Activated effector memory CD4-positive, alpha-beta T cell treated with Interleukin-2 at 50 U/mL for 16 hours (primary cell): ENCODE measurements at places on chromosomes 7 and 10.

- DNase-seq, result no peak
Observed at GRCh38 chr10:31557854-31558253, 238.8 kb downstream of the ZEB1 start.

- no peak for DNase-seq
Observed at GRCh38 chr10:71074176-71074755, 138.1 kb upstream of the UNC5B start.

DNA sequence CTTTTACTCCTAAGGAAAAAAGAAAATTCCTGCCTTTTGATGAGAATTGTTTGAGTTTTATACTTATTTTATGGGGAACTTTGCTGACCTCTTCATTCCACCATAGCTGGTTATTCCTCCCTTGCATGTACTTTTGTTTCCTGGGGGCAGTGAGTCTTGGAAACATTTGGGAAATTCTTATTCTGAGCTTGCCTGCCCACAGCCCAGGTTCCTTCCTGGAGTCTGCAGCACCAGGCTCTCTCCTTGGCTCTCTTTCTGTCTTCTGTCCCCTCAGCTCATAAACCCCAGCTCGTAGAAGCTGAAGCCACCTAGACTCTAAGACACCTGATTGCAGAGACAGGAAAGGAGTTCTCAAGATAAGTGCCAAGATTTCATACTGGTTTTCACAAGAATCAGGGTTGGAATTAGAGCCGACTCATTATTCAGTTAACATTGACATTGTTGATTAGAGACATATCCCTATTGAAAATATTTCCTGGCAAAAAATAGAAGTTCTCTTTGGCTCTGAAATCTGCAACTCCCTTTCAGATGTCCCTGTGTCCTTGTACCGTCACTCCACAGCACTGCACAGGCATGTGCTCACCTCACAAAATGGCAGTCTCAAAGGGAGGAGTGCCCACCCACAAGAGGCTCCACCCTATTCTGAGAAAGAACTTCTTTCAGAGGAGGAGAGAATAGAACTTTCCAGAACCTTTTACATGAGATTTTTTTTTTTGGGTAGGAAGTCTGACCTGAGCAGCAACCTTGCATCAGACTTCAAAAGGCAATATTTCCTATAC is 67.8 kb upstream of the PRSS1 start:
- DNase-seq, result no peak

GRCh38 chr7:30804078-30804661 is 33.0 kb downstream of the MINDY4 start:
- no peak for DNase-seq

DNA sequence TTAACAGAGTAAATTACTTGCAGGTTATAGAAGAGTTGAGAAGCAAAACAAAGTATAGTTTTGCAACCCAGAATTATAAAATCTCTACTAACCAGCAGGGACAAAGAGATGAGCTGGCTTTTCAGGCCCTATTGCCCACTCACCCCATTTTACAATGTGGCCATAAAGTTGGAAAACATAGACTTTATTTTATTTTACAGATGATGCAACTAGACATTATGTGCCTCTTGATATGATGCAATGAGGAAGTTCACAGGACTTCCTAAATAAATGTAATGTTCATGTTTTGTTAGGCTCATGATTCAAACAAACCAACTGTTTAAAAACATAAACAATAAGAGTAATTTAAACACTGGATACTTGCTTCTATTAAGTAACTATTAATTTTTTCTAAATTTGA is 141.1 kb upstream of the WNT16 start:
- DNase-seq, result no peak

DNA sequence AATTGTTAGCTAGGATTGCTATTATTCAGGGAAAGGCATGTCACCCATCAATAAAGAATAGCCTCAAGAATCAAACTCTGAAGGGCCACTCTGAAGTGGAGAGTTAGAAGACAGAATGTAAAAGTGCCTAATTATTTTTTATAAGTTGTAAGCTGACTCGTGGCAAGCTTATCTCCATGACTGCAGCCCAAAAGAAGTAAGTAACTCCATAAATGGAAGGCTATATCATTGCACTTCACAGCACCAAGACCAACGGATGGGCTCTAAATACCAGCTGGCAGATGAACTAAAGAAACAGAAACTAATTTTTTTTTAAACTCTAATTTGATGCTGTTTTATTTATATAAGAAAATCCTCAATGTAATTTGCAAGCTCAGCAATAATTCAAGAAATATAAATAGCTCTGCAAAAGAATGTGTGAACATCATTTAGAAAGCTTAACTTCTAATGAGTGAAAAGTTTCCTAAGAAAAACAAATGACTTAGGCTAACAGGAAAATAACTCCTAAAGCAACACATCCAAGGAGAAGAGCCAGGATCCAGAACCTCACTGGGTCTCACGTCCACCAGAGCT is 165.5 kb downstream of the SNX13 start:
- DNase-seq, result no peak

DNA sequence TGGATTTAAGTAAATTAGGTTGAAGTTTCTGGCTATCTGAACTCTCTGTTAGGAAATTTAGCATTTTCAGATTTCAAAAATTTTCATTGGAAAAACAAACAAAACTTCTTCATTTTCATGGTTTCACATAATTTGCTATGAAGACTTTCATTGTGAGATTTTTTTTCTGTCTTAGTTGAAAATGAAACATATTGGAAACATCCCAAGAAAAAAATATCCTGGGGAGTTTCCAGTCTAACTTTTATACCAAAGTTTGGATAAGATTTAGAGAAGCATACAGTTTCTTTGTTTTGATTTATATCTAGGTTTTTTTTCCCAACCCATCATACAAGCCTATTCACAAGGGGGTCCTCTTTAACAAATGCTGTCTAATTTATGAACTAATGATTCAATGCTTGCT is 300.5 kb upstream of the SEMA3A start:
- DNase-seq, result no peak

DNA sequence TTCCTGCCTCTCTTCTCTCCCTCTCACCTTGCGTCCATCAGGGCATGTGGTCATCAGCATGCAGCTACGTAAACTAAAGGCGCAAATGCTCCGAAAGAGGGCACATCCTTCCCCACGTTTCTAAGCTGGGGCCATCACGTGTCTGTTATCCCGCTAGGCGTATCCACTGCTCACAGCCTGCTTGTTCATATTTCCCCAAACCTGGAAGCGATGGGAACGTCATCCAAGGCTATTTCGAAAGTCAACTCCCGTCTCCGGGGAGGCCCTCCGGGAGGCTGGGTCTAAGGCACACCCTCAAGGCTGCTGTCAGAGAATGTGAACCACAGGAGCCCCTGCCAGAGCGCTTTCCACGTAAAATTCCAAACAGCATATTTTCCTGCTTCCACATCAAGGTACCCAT is 199.2 kb downstream of the DIP2C start:
- no peak for DNase-seq

DNA sequence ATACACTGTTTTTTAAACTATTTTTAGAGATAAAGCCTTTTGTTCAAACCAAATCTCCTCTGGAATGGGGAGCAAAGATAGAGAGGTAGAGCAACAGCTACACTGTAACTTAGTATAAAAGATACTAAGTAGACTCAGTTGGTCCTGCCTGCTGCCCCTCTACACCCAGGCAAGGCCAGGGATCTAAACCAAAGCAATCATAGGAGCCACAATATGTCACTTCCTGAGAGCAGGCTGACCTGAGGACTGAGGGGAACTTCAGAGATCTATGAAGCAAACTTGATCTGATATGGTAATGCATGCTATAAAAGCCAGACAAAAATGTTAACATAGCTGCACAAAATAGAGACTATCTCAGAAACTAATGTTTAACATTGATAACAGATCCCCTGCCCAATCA is 7.0 kb upstream of the TRDMT1 start:
- no peak for DNase-seq

GRCh38 chr10:4194231-4194630 is 409.2 kb upstream of the KLF6 start:
- no peak for DNase-seq

DNA sequence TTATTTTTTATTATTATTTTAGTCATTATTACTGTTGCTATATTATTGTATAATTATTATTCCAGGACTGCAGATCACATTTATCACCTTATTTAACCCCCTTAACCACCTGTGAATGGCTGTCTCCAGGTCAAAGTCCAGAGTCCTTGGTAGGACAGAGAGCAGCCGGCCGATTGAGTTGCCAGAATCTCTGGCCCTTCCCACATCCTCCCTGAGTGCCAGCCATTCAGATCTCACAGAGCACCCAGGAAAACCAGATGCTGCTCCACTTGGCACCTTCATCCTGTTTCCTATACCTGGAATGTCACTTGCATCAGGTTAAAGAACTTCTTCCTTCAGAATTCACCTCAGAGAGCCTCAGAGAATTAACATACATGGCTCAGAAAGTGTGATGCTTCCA is 101.1 kb downstream of the ELAPOR2 start:
- no peak for DNase-seq

- DNase-seq, result no peak
Observed at GRCh38 chr10:15695852-15696251, 23.9 kb downstream of the ITGA8 start.

GRCh38 chr7:142603870-142604448 is 145.3 kb upstream of the PRSS1 start:
- no peak for DNase-seq

GRCh38 chr7:31002256-31002655 is 38.5 kb downstream of the GHRHR start:
- DNase-seq, result no peak

DNA sequence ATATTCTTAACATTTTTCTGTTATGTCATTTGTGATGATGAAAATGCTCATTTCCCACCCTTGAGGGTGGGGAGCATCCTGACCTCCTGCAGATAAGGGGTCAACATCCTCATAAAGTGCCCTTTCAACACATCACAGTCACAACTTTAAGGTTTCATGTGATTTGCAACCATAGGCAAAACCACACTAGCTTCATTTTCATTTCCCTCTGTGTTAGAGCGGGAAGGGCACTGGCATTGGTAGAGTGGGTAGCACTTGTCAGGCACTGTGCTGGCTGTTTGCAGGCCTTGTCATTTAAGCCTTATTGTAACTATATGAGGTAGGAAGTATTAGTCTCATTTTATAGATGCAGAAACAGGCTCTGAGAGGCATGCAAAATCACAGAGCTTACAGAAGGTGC is 39.8 kb downstream of the PSMC2 start:
- DNase-seq, result no peak

- no peak for DNase-seq
Observed at GRCh38 chr10:60141896-60142559, 235.7 kb upstream of the CCDC6 start.

- no peak for DNase-seq
Observed at GRCh38 chr7:44891791-44892190, 6.5 kb upstream of the PURB start.

- no peak for DNase-seq
Observed at GRCh38 chr10:121085367-121085766, 234.2 kb downstream of the WDR11 start.

DNA sequence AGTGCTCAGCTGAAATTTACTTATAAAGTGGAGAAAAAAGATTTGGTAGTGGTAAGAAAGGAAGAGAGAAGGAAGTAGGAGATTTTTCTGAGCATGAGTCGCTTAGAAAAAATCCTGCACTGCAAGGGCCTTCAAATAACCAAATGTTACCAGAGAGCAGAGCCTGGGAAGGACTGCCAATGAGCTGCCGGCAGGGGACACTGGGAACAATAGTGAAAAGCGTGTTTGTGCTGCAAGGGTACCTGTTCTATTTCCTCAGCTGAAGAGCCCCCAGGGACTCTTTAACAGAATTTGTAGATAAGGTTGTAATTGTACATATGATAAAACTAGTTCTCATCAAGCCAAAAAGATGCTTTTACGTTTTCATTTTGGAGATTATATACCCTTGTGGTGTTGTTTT is 696.3 kb upstream of the C7orf33 start:
- DNase-seq, result no peak

DNA sequence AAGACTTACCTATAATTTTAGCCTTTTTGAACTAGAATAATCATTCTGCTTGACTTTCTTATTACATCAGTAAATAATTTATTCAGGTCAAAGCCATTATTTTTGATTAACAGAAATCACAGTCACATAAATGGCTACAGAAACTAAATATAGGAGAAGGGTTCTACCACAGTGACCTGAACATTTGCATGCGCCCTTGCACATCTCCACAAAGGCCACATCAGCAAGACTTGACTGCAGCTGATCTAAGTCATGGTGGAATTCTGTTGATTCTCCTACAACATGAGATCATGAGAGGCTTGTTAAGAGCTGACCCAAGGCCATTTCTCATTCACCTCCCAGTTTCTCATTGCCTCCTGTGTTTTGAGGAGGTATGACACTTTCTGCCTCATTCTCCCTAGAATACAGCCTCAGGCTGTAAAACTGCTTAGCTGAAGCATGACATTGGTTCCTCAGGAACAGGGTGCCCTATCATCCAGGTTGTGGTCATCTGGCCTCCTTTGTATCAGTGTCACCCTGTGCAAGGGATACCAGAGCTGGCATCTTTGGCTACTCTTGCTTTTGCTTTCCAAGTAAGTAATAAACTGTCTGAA is 6.7 kb upstream of the IMMP2L start:
- no peak for DNase-seq

DNA sequence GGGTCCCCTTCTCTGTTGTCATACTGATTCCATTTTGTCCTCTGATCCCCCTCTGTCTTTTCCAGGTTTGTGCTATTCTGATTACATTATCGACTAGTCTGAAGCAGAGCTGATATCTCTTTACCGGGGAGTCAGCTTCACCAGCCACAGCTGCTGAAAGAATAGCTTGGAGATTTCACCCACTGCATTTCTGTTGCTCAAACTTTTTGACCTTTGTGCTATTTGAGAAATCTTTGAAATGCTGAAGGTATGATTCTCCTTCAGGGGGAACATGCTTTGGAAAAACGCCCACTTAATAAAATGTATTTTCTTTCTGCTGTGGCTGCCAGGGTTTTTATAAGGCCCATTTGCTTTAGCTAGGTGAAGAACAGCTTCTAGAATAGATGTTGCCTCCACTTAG is 197.8 kb upstream of the TCF7L2 start:
- no peak for DNase-seq

DNA sequence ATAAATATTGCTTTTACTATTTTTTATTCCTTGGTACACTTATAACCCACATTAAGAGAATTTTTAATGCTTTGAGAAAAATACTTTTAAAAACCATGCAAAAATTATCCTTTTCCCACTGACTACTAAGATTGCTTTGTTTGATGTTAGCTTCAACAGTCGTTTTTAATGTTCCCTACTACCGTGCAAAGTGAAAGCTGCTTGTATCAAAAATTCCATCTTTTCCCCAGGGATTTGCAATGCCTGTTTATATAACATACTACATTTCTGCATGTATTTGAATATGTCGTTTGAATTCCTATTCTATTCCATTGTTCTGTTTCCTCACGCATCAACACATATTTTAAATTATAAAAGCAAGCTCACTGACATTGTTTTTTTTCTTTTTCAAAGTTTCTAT is 54.4 kb downstream of the TFPI2 start:
- DNase-seq, result no peak

DNA sequence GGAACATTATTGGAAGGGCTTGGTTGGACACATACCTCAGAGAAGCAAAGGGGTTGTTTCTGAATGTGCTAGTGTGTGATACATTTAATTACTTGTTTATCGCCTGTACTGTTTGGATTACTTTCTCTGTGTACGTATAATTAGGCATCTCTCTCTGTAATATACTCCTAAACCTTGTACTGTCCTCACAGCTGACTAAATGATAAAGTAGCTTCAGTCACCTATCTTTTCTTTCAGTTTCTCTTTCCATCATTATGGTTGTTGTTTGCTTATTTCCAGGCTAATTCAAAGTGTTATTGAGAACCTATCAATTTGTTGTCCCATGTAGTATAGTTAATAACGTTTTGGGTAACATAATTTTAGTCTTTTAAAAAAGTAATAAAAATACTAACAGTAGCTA is 34.0 kb downstream of the MXI1 start:
- DNase-seq, result no peak

GRCh38 chr7:91973639-91974038 is 33.0 kb downstream of the AKAP9 start:
- no peak for DNase-seq
